ENCODE measurements at places on chromosomes 6 and 20.
A peak's percentile ranks its signal among the peaks of the same experiment; 100 is the strongest.

DNA sequence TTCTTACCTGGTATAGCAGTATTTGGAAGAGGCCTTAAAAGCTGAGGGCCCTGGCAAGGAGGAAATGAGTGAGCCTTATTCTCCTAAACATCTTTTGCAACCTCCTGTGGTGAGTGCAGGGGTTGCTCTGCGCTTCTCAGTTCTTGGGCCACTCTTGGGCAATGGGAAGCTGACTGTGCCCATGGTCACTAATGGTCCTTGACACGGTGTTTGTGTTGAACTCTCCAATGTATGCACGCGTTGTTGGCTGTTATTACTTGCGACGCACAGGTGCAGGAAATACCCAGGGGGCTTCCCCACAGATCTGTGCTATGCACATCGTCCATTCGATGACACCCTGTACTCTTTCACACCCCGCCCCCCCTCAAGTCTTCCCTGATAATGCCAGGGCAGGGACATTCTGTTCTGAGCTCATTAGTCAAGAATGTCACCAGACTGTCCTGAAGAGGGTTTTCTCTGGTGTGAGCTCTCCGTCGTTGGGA is 79.7 kb downstream of the EDN1 start:
- no peak for DNase-seq

GRCh38 chr6:89941763-89942497 is 47.7 kb downstream of the GJA10 start:
- no peak for DNase-seq

DNA sequence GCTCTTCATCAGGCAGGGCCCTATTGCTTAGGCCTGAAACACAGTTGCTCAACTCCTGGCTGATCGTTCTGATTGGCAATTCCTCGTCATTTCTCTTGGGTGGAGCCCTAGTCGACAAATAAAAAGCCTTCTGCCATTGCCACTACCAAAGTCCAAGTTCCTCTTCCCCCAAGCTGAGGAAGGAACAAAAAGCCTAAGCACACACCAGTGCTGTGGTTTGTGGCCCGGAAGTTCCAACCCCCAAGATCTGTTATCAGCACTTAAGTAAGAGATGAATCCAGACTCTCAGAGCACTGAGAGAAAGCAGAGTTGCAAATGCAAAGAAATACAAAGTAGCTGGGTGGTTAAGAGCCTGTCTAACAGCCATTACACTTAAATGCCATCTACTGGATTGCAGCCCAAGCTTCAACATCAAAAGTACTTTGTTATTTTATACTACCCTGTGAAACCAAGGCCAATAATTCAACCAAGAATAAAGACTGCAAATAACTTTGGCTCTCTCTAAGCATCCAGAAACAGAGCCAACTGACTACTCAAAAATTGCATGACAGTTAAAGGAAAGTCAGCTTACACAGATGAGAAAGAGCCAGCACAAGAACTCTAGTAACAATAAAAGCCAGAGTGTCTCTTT is 1024.0 kb downstream of the GRIK2 start:
- no peak for DNase-seq

GRCh38 chr6:70221715-70222438 is 81.0 kb downstream of the COL9A1 start:
- DNase-seq, result no peak

GRCh38 chr20:14761903-14762302 is 424.5 kb upstream of the FLRT3 start:
- peak; percentile 6 for DNase-seq

DNA sequence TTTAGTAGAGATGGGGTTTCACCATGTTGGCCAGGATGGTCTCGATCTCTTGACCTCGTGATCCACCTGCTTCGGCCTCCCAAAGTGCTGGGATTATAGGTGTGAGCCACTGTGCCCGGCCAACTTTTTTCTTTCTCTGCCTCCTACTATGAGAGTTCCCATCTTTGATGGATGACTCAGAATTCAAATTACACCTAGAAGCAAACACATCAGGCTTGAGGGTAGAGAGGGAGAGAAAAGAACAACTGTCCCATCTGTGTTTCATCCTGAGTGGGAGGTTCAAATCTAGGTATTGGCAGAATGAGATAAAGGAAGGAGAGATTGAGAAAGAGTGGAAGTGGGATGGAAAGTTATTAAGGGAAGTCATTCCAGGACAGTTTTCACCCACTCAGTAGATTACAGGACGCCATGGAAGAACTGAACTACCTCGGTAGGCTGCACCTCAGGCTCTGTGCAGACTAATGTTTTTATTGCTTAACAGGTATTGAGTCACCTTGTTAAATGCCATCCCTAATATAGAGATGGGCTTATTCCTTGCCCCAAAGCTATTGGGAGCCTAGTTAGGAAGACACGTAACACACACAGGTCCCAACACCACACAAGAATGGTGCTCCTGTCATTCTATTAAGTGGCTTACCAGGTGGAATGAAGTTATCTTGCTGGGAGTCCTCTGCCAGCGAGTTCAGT is 275.7 kb downstream of the SOX4 start:
- DNase-seq, result no peak

GRCh38 chr6:16043171-16044135 is 85.4 kb upstream of the MYLIP start:
- no peak for DNase-seq

DNA sequence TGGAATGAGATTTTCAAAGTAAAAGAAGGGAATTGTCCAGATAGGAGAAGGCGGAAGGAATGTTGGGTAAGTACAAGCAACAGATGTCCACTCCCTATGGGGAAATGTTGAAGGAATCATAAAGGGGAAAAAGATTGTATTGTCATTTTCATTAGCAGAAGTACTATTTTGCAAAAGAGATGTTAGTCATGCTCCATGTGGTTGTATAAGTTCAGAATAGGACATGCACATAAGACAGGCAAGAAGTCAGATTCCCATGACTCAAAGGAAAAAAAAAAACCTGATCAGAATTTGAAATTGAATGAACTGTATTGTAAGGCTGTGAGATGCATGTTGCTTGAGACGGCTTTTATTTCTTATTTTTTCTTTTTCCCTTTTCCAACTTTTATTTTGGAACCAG is 36.8 kb downstream of the GRM1 start:
- DNase-seq, result no peak

GRCh38 chr20:18395544-18395943 is 71.3 kb downstream of the DZANK1 start:
- DNase-seq, result no peak

- DNase-seq, result no peak
These were observed 3.7 kb upstream of the PMEPA1 start for GRCh38 chr20:57713505-57713903.

DNA sequence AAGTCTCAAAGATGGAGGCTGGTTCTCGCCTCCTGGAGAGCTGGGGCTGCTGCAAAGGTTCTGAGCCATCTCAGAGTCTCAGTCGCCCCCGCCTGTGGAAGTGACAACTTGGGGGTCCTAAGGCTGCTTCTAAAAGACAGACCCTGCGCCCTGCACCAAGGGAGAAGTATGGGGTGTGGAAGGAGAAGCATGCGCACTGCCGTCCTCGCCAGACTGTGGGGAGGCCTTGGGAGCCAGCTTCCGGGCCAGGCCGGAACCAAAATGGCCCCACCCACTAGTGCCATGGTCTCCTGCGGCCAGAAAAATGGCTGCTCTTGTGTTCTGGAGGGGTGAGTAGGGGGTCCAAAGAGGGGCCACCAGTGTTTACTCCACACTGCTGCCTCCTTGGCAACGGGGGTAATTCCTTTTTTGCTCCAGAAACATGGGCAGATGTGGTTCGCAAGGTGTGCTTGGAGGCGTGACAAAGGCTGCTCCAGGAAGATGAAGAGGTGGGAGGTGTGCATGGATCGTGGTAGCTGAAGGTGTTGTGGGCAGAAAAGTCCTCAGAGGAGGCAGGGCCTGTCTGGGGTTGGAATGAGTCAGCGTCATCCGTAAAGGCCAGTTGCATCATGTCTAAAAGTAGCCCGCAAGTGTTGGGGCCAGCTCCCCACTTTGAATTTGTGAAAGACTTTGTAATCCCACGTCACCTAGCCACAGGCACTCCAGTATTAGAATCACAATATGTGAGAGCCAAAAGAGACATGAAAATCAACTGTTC is 329.8 kb upstream of the SOX4 start:
- DNase-seq, result no peak

DNA sequence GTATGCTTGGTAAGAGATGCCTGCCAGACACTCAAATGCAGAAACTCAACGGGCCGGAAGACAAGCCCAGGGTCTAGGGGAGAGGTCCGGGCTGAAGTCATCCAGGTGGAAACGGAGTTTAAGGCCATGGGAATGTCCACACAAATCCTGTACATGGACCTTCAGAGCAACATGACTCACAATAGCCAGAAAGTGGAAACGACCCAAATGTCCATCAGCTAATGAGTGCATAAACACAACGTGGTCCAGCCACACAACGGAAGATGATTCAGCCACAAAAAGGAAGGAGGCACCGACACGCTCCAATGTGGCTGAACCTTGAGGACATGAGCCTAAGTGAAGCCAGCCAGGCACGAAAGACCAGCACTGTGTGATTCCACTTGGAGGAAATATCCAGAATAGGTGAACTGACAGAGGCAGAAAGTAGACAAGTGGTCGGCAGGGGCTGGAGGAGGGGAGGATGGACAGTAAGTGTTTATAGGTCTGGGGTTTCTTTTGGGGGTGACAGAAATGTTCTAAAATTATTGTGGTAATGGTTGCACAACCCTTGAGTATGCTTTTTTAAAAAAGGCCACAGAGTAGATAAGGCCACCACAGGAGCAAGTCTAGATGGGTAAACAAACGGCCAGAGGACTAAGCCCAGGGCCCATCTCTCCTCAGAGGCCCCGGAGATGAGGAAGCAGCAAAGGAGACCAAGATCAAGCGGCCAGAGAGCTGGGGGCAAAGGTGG is 105.6 kb downstream of the PREX1 start:
- DNase-seq, result no peak

DNA sequence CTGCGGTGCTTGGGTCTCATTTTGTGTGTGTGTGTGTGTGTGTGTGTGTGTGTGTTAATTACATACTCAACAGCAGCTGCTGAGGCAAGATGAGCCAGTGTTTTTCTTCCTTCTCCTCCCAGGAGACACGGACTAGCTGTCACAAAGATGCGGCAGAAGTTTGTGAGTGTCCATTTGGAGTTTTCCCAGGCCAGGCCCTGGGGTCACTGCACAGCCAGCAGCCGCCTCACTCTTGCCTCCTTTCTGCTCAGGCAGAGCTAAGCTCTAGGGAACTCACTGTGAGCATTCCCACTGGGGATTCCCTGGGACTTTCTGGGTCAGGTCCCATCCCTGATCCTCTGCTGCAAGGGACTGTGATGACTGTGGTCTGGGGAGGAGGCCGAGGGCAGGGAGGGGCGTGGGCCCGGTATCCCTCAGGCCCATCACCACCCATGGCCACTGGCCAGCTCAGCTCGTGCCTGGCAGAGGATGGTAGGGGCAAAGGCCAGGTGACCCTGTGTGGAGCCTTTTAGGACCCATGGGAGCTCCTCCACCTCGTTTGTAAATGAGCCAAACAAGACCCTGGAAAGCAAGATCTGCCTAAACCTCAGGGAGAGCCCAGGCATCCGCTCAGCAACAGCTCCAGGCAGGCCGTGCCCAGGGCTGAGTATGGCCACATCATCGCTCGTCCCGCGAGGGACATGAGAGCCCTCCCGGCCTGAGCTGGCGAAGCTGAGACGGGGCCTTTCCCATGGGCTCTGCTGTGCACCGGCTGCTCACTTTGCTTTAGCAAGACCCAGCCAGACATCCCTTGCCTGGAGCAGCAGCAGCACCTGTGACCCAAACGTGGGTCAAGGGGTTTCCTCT is 102.0 kb downstream of the PSMB1 start:
- DNase-seq, result no peak

GRCh38 chr6:99013661-99014060 is 65.9 kb upstream of the FBXL4 start:
- no peak for DNase-seq

GRCh38 chr6:106448000-106448426 is 87.5 kb downstream of the CRYBG1 start:
- DNase-seq, result no peak

DNA sequence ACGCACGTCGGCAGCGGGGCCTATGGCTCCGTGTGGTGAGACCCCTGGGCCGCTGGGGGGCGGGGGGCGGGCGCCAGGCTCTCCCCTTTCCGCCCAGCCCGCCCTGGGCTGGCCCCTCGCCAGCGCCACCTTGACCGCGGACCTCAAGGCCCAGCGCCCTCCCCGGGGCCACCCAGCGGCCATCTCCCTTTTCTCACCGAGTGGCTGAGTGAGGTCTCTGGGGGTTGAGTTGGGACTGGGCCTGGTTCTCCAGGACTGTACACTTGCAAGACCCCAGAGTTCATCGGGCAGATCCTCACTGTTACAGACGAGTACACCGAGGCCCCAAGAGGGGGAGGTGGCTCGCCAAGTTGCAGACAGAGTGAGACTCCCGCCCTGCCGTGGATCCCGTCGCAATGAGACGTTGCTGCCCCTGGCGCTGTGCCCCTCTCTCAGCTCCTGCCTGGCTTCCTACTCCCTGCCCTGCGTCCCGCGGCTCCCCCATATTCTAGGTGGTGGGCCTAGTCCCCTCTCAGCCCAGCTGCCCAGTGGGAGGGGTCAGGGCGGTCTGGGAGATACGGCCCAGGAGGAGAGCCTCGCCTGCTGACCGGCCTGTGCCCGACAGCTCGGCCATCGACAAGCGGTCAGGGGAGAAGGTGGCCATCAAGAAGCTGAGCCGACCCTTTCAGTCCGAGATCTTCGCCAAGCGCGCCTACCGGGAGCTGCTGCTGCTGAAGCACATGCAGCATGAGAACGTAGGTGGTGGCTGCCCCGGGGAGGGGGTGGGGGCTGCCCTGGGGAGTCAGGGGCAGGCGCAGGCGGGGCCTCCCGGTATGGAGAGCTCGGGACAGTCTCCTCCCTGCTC is 576 bp downstream of the MAPK13 start:
- DNase-seq, result no peak
